ENCODE measurements at places on chromosomes 4 and X.

DNA sequence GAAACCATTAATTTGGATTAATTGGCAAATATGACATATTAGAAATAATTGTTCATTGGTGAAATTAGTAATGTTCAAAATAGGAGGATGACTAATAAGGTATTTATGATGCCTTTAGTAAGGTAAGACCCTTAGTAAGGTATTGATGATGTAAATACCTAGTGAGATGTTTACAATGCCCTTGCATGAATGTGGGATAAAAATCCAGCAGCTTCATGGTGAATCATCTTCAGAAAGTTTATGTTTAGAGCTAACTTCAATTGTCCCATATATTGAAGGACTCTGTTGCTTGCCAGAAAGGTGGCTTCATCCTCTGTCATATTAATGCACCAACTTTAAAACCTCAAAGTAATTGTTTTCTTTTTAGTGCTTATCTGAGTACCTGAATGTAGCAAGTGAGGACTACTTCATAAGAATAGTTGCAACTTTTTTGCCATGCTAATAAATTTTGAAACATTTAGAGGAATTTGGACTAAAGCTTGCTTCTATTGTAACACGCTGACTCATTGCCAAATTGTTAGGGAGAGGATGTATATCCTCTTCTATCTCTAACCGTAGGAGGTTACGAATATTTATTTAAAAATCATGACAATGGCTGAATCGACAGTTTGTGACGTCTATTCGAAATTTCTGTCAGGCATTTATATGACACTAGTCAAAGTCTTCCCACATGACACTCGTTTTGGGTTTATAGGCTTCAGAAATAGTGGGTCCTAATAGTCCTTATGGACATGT is 174.1 kb upstream of the HS3ST1 start:
- DNase-seq, result no peak

DNA sequence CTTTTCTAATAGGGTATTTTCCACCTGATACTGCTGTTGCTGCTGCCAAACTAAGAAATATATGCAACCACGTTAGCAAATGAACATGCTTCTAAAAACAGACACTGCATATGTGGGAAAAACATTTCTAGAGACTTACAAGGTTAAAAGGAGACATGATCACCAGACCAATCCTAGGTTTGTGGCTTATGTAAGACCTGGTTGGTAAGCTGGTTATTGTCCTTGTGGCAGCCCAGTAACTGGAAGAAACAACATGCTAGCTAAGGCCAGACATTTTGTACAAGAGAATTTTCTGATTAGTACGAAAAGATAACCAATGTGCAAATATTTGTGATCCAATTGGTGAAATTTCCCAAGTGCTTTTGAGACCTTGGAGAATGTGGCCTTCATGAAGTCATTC is 112.0 kb downstream of the AFF2 start:
- no peak for DNase-seq

DNA sequence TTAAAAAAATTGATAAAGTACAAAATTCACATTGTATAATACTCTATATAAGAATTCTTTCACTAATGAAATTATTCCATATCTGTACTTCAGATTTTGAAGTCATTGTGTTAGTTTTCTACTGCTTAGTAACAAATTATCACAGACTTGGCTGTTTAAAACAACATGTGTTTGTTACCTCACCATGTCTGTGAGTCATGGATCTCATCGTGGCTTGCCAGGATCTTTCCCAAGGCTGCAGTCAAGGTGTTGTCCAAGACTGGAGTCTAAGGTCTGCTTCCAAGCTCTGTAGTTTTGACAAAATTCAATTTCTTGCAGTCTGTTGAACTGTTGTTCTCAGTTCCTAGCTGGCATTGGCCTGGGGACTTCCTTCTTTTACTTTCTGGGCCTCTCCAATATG is 1286.9 kb downstream of the ADGRL3 start:
- DNase-seq, result no peak

- DNase-seq, result no peak
Observed at GRCh38 chrX:154028502-154029184, 8.9 kb upstream of the IRAK1 start.

GRCh38 chr4:98955229-98955628 is 26.3 kb upstream of the EIF4E start:
- DNase-seq, result no peak

GRCh38 chr4:183918696-183919095 is 13.6 kb downstream of the STOX2 start:
- DNase-seq, result no peak

- DNase-seq, result no peak
Observed at GRCh38 chr4:147853706-147854105, 121.8 kb downstream of the ARHGAP10 start.

- DNase-seq, result no peak
Observed at GRCh38 chrX:70664726-70665125, 220.1 kb downstream of the DLG3 start.

- no peak for DNase-seq
Observed at GRCh38 chr4:140088323-140088967, 65.5 kb downstream of the MAML3 start.

- DNase-seq, result no peak
Observed at GRCh38 chrX:867966-868647, 237.5 kb downstream of the SHOX start.

GRCh38 chr4:101865501-101866062 is 75.1 kb downstream of the BANK1 start:
- DNase-seq, result no peak

DNA sequence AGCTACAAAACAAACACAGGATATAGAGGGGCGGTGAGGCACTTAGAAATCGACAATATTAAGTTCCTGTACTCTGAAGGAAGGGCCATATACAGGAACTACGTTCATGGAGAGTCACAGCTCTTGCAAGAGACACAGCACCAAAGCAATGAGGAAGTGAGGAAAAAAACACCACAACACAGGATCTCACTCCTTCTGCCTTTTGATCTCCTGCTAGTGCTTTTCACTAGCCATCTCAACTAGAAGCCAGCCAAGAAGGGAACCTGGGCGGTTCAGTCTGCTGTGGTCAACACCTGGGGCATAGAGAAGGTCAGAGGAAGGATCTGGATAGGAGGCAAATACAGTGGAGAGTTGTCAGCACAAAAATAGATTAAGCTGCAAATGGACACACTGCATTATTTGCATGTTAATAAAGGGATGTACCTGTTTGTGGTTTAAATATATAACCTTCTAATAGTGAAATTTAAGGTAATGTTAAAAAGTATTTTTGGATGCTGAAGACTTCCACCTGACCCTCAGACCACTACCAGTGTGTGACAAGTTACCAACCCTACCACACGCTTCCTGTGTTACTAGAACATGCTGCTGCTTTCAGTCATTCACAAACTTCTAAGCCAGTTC is 104.6 kb downstream of the DTHD1 start:
- DNase-seq, result no peak

- no peak for DNase-seq
Observed at GRCh38 chrX:130728208-130728607, 174.8 kb downstream of the ENOX2 start.

DNA sequence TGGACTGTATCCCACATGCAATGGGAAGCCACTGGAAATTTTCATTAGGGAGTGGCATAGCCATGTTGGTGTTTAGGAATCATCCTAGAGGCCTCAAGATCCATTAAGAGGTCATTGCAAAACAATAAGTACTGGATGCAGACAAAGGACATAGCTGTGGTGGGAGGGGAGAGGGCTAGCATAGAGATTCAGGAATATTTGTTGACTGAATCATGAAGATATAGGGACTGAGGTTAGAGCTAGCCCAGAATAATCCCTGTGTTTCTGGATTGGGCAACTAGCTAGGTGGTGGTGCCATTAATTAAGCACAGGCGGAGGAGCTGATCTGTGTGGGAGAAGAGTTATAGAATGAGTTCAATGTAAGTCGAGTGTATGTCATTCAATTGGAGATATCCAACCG is 135.0 kb downstream of the RAB28 start:
- no peak for DNase-seq

GRCh38 chrX:1874899-1875298 is 260.0 kb downstream of the ASMT start:
- no peak for DNase-seq

DNA sequence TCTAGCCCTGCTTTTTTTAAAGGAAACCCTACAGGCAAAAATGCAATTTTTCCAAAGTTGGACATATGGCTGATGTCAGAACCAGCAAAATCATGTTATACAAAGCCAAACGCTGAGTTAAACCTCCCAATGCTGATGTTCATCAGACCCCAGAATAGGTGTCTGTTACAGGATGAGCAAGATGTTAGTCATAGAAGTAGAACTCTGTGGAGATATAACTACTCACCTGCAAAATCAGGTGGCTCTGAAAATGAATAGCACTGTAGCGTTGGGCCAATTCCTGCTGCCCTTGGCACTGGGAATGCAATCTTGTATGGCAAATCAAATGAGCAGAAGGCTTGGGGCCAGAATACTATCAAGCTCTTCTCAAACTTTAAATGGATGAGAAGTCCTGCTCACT is 634.1 kb downstream of the RPA4 start:
- DNase-seq, result no peak

- no peak for DNase-seq
Observed at GRCh38 chr4:53004497-53005148, 142.5 kb downstream of the RASL11B start.

DNA sequence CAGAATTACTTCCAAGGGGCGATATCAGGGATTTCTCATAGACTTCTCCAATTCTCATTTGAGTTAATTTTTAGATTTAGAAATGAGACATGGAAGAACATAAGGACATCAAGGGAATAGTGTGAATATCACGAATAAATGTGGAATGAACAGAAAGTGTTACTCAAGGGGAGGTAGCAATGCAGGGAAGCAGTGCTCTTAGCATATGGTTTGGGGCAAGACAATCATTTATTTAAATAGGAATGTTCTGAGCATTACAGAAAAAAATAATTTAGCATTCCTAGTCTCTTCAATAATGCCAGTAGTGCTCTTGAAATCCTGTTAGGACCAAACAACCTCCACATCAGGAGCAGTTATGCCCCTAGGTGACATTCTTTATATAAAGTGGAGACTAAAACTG is 55.6 kb downstream of the TXK start:
- DNase-seq, result no peak

GRCh38 chr4:70994387-70995099 is 1.1 kb downstream of the DCK start:
- no peak for DNase-seq

GRCh38 chr4:53711926-53712325 is 120.6 kb upstream of the LNX1 start:
- no peak for DNase-seq

- DNase-seq, result no peak
Observed at GRCh38 chrX:119145241-119145653, 17.6 kb upstream of the KIAA1210 start.

GRCh38 chr4:20629186-20630106 is 70.8 kb upstream of the PACRGL start:
- DNase-seq, result no peak
